Stimulated activated CD8-positive, alpha-beta memory T cell treated with anti-CD3 and anti-CD28 coated beads, Interleukin-4, amount 100 ng/mL, for 4 hours (primary cell): ENCODE measurements at places on chromosomes 11 and 22.
A peak's percentile ranks its signal among the peaks of the same experiment; 100 is the strongest.

DNA sequence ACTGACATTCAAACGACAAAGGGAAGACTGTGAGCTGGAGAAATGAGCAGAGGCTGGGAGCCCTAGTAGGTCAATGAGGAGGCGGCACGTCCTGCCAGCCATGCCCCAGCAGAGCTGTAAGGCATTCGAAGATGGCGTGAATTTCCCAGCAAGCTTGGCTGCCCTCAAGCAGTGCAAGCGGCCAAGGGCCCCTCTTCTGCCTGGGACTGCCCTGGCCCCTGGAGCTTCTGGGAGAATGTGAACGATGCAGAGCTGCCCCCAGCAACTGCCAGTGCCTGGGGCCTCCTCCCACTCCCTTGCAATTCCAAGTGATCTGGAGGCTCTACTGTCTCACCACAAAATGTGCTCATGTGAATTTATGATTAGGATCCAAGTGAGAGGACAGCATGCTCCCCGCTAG is 4.3 kb downstream of the PPM1F start:
- DNase-seq = no peak

DNA sequence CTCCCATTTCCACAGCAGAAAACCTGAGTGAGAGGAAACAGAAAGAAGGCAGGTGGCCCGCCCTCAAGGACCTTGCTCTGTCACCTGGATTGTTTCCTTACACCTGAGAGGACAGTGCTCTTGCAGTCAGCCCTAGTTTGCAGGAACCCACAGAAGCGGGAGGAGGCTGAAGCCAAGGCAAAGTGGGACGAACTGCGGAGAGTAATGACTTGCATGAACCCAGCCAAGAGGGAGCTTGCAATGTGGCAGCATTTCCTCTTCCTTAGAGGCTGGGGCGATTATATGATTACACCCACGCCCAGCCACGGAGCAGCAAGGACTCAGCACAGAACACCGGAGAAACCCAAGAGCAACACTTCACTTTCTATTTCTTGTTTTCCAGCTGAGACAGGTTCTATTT is 102.6 kb downstream of the SPON1 start:
- DNase-seq = no peak

DNA sequence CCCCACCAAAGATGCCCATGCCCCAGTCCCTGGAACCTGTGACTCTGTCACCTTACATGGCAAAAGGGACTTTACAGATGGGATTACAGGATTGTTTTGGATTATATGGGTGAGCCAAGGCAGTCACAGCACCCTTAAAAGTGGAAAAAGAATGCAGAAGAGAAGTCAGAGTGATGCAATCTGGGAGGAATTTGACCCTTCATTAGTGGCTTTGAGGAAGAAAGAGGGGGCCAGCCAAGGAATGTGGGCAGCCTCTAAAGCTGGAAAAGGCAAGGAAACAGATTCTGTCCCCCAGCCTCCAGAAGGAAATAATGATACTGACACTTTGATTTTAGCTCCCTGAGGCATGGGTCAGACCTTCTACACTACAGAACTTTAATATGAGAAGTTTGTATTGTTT is 257.3 kb upstream of the ISX start:
- no peak for DNase-seq

GRCh38 chr11:67022961-67023956 is at the start of gene SYT12:
Gene SYT12 (plus strand): TSS chr11:67023134. CDS start chr11:67030145, 7,011 bp downstream.
- DNase-seq = no peak

DNA sequence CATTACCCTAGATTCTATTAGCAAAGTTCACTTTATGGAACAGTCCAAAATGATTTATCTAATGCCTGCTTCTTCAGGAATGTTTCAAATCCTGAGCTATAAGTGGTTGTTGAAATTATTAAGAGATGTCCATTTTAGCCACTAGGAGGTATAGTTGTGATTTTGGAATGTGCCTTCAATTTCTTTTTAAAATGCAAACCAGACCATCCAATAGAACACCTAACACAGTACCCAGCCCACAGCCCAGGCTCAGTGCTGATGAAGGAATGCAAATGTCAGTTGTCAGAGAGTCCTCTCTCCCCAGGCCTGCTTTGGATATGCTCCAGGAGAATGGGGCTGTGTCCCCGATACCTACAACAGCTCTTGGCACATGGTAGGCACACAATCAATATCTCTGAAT is 85.8 kb upstream of the E2F8 start:
- DNase-seq = no peak

GRCh38 chr11:205221-206001 is 1.8 kb downstream of the BET1L start:
- no peak for DNase-seq

DNA sequence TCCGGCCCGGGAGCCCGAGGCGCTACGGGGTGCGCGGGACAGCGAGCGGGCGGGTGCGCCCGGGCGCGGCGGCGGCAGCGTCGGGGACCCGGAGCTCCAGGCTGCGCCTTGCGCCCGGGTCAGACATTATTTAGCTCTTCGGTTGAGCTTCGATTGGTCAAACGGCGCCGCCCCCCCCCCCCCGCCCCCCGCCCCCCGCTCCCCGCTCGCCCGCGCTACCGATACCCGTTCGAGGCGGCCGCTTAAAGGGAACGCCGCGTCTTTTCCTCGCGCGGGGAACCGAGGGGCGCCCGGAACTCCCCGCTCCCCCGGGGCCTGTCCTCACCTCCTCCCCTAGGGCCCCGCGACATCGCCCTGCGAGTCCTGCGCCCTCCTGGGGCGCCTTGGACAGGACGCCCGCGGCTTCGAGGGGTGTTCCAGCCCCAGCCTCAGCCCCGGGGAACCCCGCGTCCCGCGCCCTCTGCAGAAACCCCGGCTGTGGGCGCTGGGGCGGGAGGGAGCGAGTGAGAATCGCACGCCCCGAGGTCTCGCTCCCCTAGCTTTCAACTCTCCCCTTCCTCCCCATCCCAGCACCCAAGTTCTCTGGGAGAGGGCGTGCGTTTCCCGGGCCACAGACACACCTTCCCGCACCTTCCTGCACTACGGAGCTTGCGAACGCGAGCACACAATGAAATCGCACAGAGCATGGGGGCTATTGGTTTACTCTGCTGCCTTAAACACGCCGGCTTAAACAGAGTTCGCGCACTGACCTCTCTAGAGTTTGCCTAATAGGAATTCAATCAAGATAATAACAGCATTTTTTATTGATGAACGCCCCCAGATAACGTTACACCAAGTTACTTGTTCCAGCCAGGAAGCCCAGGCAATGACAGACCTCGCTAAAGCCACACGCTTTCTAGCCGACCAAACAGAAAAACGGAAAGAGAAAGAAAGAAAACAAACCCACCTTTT is at the start of gene BDNF:
Gene BDNF, minus strand, starts transcription at position 105 of the 951 bp plus-strand sequence. CDS start 41,891 bp downstream, outside the sequence.
- DNase-seq = no peak

GRCh38 chr11:16853859-16854258 is 115.4 kb downstream of the C11orf58 start:
- DNase-seq = no peak

GRCh38 chr22:46042786-46043185 is 65.8 kb upstream of the WNT7B start:
- no peak for DNase-seq

GRCh38 chr11:21839796-21840195 is 353.1 kb upstream of the ANO5 start:
- DNase-seq = no peak

- no peak for DNase-seq
Measured at GRCh38 chr22:22480940-22481339, 27.6 kb downstream of the ZNF280B start.

DNA sequence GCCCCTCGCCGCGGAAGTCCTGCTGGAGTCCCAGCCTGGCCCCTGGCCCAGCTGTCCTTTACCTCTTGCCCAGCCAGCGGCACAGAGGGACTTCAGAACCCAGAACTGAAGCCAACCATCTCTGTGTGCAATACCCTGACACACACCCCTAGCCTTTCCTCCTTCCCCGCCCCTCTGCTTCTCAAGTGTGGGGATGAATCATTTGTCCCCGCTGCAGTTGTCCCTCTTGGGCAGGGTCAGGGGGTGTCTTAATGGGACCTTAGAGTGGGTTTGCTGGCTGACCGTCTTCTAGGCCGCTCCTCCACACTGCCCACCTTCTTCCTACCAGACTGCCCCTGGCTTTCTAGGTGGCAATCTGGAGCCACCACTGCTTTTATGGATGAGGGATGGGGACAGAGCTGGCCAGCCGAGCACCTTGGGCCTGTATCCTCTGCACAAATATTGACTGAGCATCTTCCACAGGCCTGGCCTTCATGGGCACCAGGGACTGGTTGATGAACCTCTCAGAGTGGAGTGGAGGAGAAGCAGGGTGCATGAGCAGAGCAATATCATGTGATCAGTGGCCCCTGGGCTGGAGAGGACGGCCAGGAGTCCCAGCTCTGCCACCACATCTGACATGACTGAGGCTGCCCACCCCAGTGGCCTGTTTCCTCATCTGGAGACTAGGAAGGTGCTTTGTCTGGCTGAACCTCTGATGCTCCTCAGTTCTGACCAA is 668 bp upstream of the CHST1 start:
- no peak for DNase-seq

- no peak for DNase-seq
Measured at GRCh38 chr11:95568281-95568680, 221.3 kb downstream of the FAM76B start.

GRCh38 chr22:43511276-43511910 is 99.6 kb downstream of the MPPED1 start:
- no peak for DNase-seq

- DNase-seq = no peak
Measured at GRCh38 chr11:24594401-24594800, 97.5 kb downstream of the LUZP2 start.

- no peak for DNase-seq
Measured at GRCh38 chr11:33933602-33934001, 41.7 kb upstream of the LMO2 start.

GRCh38 chr11:7665473-7666291 is 7.6 kb downstream of the CYB5R2 start:
- peak; percentile 18 for DNase-seq

GRCh38 chr22:37601540-37602442 is 6.8 kb upstream of the GGA1 start:
- no peak for DNase-seq

DNA sequence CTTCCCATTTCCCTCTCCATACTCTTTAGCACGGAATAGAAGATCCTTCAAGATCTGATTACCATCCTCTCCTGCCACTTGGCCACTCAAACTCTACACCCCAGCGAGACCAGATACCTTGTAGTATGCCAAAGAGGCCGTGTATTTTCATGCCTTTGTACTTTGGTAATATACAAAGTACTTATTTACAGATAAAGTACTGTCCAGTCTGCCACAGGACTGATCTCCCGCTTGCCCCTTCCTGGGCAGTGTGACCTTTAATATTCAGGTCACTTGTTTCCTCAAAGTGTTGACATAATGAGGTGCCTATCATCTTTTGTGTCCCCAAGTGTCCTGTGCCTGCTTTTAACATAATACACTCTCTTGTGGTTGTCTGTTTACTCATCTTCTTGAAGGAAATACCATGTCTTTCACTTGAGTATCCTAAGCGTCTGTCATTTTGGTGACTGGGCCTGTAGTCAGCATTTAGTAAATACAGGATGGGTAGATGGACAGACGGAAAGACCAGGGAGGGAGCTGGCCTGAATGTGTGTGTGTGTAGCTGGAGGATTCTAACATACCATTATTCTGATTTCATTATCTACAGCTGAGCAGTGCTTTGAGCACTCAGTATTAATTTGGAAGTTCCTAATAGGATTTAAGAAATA is 137.4 kb downstream of the NAV2 start:
- no peak for DNase-seq

- no peak for DNase-seq
Measured at GRCh38 chr11:105670811-105671210, 60.9 kb downstream of the GRIA4 start.

DNA sequence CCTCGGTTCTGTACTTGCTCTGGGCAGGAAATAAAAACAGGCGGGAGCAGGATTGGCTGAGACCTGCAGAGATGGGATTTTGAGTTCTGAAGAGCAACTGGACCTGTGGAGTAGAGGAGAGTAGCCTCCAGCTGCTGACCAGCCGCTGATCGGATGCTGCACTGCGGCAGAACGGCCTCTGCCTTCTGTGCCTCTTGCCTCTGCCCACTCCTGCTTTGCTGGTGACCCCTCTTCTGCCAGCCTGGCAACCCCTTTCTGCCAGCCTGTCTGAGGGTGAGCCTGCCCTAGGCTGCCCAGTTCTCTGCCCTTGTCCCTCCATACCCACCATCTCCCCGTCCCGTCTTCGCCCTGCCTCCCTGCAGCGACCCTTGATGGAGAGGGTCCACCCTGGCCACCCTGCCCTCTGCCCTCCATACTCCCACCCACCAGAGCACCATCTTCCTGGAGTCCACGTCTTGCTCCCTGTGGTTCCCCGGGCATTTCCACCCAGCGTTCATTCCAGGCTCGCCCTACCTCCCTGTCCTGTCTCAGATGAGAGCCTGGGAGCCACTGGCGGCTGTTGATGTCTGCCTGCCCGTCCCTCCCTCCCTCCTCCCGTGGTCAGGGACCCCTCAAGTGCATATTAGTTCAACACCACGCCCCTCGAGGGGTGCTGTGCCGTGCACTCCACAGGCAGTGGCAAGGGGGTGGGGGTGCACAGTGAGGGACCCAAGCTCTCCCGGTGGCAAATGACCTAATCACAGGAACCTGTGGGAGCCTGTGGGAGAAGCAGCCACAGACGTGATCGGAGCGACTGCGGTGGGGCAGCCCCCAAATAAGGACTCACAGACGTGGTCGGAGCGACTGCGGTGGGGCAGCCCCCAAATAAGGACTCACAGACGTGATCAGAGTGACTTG is 863.3 kb downstream of the TBC1D22A start:
- no peak for DNase-seq

DNA sequence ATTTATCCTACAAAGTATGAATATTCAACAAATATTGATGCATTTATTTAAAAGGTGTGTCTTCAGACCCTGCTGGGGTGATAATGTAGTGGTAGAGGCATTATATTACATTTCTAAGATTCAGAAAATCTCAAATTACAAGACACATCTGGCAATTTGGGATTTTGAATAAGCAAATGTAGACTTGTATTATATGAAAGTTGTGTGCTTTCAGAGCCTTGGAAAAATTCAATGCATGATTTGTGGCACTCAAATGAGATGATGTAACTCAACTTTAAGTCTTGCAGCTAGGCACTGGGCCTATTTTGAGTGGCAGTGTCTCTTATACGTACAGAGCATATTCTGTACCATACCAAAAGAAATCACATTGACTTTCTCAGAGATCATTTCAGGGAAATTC is 214.4 kb downstream of the ETS1 start:
- DNase-seq = no peak

DNA sequence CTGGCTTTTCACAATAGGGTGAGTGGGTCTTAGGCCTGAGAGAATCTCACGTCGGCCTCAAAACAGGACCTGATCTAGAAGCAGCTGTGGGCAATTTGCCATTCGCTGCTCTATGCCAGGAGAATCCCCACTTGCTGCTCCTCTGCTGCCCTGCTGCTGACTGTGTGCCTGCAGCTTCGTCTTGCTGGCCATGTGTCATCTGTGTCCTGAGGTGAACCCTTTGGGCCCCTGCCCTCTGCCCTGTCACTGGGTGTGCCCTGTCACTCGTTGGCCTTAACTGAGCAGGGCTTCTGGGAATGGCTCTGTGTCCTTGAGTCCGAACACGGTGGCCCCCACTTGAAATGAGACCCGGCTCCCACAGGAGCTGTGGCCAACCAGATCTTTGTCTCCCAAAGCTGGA is 6.2 kb downstream of the NAA40 start:
- DNase-seq = no peak

GRCh38 chr22:27679693-27680488 is 121.7 kb downstream of the MN1 start:
- no peak for DNase-seq
